ENCODE measurements at places on chromosomes 7 and 10.

DNA sequence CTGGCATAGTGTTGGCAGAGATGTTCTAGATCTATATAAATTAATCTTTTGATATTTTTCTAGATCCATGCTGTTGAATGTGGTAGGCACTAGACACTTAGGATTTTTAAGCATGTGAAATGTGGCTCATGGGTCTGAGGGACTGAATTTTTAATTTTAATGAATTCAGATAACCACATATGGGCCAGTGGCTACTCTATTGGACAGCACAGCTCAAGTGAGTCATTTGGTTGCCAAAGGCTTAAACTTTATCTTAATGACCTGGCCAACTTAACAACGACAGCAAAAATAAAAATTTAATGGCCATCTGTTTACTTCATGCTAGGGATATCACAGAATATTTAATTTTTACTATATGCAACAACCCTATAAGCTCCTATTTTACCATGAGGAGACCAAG lies 61.4 kb downstream of the CDK14 start:
- no peak for DNase-seq

GRCh38 chr10:100895346-100895745 lies 17.4 kb upstream of the SLF2 start:
- DNase-seq = no peak

GRCh38 chr10:112979927-112980326 lies 29.9 kb downstream of the TCF7L2 start:
- DNase-seq = no peak

- no peak for DNase-seq
These were observed 7.6 kb downstream of the TACR2 start for GRCh38 chr10:69409176-69409495.

- DNase-seq = no peak
These were observed 244.9 kb downstream of the ARHGAP12 start for GRCh38 chr10:31683682-31684081.

GRCh38 chr7:36969376-36969775 lies 245.1 kb upstream of the AOAH start:
- DNase-seq = peak; percentile 42

DNA sequence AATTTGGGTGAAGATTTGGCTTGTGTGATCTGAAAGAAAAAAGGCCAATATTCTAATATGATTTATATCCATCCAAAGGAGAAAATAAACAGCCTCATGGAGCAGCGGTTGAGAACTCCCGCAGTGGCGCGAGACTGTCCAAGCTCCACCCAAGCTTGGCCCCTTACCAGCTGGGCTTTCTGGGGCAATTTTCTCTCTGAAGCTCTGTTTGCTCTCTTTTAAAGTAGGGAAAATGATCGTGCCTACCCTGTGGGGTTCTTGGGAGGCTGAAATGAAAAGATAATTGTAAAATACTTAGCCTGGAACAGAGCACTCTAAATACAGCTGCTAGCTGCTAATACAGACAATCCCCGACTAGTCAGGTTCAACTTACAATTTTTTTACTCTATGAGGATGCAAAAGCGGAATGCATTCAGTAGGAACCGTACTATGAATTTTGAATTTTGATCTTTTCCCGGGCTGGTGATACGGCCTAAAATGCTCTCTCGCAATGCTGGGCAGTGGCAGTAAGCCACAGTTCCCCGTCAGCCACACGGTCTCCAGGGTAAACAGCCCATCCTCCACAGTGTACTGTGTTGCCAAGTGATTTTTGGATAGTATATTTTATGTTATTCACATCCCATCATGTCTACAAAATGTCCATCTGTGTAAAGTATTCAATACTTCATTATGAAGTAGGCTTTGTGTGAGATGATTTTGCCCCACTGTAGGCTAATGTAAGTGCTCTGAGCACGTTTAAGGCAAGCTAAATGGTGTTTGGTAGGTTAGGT lies 137.7 kb downstream of the CHN2 start:
- DNase-seq = no peak

- DNase-seq = no peak
These were observed 48.9 kb downstream of the RNLS start for GRCh38 chr10:88534072-88534665.

- DNase-seq = no peak
These were observed 1.1 kb upstream of the ICA1 start for GRCh38 chr7:8263048-8263447.

DNA sequence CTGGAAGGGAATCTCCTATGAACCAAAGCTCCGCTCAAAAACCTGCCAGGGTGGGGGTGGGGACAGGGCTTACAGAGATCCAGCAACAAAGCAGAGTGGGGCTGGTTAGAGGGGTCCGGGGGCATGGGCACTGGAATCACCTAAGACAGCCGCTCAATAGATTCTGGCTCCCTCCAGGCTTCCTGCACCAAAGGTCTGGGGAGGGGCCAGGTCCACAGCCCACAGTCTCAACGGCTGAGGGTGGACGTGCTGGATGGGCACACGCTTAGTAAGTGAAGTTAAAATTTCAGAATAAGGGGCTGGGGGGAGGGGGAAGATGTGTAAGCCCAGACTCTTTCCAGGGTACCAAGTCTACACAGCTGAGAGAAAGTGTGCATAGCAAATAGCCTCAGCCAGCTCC lies 31.1 kb downstream of the PYROXD2 start:
- no peak for DNase-seq

DNA sequence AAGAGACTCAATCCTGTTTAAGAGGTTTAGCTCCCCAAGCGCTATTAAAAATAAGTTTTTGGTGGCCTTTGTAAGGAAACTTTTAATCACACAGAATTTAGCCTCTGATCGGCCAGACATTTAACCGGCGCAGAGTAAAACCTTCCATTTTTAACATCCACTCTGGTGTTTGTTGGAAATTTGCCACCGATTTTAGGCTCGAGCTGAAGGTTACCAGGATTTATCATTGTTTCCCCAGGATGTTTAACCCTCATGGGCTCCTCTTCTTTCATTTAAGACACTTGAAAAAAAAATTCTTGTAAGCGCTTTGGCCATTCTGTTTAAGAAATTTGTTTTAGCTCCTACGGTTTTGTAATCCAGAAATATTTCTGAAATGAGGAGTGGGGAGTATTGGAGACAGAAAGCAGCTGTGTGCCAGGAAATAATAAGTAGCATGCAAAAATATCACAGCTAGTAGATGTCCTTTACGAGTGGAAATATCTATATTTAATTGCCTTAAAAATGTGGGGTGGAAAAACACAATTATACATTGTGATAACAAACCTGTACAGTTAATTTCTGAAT lies 3.4 kb downstream of the NEUROD6 start:
- DNase-seq = no peak

DNA sequence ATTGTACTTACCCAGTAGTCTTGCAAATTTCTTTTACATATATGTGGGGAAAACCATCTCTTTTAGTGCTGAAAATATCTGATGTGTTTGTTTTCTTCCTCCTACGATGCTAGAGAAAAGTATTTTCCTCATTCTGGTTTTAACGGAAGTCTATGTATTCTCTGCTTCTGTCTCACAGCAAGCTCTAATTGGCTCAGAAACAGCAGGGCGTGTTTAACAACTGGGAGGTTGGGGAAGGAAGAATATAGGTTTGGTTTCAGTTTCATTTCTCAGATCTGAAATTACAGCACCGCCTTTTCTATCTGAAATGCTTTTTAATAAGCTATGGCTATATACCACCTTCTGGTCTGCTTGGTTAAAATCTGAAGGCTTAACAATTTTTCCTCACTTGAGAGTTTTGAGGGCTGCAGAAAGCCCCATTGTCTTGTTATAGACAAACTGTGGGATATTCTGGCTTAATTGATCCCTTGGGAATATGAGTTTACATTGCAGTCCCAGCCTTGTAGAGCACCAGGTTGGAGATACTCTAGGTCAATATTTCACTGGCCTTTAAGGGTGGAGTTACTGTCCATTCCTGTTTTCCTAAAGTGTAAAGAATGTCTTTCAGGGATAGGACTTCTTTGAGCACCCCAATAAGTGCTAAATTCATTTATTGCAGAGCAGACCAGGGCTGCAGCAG lies at the start of gene SAMD9:
Gene SAMD9 (minus strand): TSS at position 128 of the 679 bp plus-strand sequence. CDS start 11,882 bp downstream, outside the sequence.
- peak; percentile 85 for DNase-seq

DNA sequence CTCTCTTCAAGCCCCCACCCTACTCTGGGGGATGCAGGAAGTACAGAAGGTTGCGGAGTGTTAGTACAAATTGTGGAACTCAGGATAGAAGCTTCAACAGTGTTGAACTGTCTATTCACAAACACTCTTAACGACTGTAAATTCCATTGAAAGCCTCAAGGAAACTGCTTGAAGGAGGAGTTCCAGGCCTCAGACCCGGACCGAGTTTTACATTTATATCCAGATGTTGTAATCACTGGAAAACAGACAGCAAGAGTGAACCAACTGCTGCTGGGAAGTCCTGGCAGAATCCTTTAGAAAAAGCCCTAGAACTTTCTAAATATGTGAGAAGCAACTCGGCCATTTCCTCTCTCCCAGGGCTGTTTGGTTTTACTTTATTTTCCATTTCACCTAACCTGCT lies 84.1 kb upstream of the LRRC18 start:
- DNase-seq = no peak

DNA sequence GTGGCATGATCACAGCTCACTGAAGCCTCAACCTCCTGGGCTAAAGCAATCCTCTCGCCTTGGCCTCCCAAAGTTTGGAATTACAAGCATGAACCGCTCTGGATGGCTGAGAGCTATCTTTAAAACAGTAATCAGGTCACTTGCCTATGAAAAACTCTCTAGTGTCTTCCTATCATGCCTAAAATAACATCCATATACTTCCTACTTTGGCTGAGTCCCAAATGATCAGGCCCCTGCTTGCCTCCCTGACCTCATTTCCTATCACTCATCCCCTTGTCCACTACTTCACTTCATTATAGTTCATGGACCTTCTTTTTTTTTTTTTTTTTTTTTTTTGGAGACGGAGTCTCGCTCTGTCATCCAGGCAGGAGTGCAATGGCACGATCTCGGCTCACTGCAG lies 28.0 kb downstream of the SEPTIN7 start:
- DNase-seq = no peak

GRCh38 chr7:73919694-73920375 lies 58.9 kb downstream of the TMEM270 start:
- no peak for DNase-seq

GRCh38 chr7:158676906-158677305 lies 27.7 kb downstream of the NCAPG2 start:
- DNase-seq = no peak

- DNase-seq = no peak
These were observed 56.7 kb downstream of the BMPR1A start for GRCh38 chr10:86813101-86813500.

- DNase-seq = no peak
These were observed 102.4 kb upstream of the IKZF1 start for GRCh38 chr7:50202052-50202555.
